ENCODE measurements at places on chromosomes 4 and X. TPM values are rescaled to one million over a fixed set of nuclear protein-coding genes. Genes with fewer than 3 reads are reported as not detected.

PTPN13 gene
- 6.3 TPM for total RNA-seq

MAGIX gene
- 0.59 TPM for total RNA-seq

CHIC2 gene
- 68.0 TPM for total RNA-seq

- DNase-seq: no peak
These were observed 16.8 kb upstream of the C4orf51 start for GRCh38 chr4:145663194-145663593.

DNA sequence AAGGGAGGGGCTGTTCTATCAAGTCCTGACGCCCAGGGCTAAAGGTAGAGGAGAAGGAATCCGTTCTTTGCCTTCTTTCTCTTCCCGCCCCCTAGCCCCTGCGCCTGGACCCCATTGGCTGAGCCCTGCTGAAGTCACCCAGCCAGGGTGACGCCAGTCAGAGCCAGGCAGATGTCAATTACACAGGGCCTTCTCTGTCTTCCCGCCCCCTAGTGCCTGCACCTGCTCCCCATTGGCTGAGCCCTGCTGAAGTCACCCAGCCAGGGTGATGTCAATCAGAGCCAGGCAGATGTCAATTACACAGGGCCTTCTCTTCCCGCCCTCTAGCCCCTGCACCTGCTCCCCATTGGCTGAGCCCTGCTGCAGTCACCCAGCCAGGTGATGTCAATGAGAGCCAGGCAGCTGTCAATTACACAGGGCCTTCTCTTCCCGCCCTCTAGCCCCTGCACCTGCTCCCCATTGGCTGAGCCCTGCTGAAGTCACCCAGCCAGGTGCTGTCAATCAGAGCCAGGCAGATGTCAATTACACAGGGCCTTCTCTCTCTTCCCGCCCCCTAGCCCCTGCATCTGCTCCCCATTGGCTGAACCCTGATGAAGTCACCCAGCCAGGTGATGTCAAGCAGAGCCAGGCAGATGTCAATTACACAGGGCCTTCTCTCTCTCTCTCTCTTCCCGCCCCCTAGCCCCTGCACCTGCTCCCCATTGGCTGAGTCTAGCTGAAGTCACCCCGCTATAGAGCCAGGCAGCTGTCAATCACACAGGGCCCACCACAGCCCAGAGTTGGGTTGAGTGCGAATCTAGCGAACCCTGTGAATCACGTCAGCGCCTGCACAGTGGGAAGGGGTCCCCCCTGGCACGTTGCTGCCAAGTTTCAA lies 46.4 kb downstream of the ASMT start:
- DNase-seq: no peak

- DNase-seq: no peak
These were observed 127.1 kb downstream of the SH3KBP1 start for GRCh38 chrX:19760345-19760744.

DNA sequence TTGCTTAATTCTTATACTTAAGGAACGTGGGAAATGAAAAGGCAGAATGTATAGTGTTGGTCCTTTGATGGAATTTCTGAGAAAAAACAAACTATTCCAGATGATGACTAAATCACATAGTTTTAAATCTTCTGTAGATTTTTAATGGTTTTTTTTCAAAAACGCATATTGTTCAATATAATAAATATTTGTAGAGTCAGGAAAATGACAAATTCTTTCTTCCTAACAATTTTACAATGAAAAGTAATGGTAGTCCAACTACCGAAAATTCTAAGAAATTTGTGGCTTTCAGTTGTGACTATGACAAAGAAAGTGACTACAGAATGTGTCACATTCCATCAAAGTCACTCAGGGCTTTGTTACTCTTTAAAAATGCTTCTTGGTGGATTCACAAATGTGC lies 164.8 kb upstream of the PITX2 start:
- DNase-seq: no peak

- DNase-seq: no peak
These were observed 70.5 kb upstream of the MXD4 start for GRCh38 chr4:2332201-2332975.

DNA sequence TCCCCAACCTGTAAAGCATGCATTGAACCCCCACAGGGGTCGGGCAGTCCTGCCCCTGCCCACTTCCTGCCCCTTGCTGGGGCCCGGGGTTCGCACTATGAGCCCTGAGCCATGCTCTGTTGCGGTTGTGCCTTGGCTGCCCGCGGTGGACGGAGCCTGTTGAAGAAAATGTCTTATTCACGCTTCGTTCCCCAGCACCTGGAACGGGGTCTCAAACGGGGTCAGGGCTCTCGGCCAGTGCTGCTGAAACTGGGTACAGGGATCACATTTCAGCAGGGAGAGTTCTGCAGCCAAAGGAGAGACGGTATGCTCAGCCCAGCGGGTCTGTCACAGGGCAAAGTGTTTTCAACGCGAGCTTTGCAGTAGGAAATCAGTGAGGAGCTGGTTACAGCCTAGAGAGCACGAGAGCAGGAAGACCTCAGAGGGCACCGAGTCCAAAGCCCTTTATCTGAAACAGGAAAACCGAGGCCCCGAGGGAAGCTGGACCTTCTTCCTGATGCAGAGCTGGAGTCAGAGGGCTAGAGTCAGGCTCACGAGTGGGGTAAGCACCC lies 46.3 kb upstream of the AFAP1 start:
- DNase-seq: no peak

DNA sequence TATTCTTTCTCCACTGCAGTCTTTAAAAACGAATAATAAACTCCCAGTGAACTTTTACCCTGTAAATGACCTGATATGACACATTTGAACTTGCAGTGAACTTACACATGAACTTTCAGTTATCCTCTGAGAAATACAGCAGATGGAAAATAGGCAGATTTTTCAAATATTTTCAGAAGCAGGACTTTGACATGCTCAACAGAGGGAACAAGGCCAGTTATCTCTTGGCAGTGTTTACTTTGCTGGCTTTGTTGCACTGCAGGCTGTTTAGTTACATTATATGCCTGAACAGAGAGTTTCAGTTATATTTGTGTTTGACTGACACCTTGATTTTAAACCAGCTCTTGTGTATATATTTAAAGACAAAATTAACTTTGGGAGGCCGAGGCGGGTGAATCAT lies 47.6 kb upstream of the FGG start:
- no peak for DNase-seq

- no peak for DNase-seq
These were observed 8.1 kb upstream of the FABP2 start for GRCh38 chr4:119329835-119330620.

DNA sequence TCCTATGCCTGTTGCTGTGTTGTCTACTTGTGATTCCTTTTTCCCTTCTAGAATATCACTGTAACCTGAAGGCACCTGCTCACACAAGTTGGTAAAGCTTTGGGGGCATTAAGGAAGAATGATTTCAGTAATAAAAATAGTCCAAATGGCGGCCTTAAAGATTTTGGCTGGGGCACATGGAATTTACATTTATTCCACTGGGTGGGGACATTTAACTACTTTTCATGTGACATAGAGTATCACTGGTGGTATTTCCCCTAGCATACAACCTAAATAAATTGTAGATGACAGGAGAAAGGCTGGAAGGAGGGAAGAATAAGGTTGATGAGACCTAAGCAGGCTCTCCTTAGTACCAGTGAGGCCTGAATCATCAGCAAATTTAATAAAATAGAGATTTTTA lies 121.8 kb upstream of the EDA2R start:
- no peak for DNase-seq

DNA sequence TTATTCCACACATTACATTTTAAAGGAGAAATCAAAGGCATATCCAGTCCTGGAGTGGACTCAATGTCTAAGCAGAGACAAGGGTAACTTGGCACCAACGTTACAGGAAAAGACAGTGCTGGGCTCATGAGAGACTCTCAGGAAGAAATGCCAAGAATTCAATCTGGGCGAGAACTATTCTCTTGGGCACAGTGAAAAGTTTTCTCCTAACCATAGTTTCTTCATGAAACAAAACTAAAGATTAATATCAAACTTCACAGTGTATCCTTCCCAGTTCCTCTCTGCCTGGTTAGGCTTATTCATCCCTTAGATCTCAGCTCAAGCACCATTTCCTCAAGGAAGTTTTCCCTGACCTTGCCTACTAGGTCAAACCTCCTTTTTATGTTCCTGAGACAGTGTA lies 109.4 kb upstream of the TLL1 start:
- DNase-seq: peak; percentile 20

- no peak for DNase-seq
These were observed 412.1 kb downstream of the ADAM29 start for GRCh38 chr4:175330236-175330635.

GRCh38 chr4:181971411-181971810 lies 271.8 kb upstream of the TENM3 start:
- no peak for DNase-seq

DNA sequence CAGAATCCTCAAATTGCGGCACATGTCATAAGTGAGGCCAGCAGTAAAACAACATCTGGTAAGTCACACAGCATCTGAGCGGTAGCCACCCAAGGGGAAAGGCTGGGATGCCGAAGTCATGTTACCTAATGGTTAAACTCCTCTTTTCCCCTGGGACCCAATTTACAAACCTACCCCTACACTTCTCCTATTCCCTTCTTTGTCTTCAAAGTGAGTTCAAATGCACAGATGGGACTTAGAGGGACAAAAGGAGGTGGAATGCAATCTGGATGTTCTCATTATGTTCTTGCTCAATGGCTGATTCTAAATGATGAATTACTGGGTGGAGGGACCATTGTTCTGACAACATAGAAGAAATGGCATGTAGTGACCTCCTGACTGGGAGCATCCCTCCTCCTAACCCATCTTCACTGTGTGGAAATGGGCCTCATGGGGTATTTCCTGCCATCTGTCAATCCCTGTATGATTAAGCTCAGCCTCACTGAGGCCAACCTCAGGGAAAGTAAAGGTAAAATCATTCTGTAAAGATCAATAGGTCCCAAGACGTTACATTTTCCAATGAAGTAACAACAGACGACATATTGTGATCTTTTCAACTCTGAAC lies 8.5 kb downstream of the CD40LG start:
- no peak for DNase-seq

DNA sequence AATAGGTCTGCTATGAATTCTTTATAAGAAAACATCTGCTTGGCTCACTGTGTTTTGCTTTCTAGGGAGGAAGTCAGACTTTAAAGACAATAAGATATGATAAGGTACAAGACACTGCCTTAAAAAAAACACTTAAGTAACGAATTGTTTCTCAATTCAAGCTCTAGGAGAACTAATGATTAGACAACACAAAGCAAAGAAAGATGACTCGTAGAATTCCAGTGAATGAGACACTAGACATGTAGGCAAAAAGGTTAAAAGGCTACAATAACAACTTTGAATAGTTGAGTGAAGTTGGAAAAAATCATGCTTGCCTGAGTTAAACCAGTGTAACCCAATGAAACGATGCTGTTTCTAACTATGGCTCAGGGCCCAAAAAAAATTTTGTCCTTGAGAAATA lies 344.4 kb upstream of the ACTRT1 start:
- DNase-seq: no peak

GRCh38 chr4:85175190-85175589 lies 208.7 kb upstream of the WDFY3 start:
- DNase-seq: no peak

All from pulmonary artery endothelial cell (primary cell).